MV-4-11 (cell line): ENCODE measurements at places on chromosomes 4 and X.

DNA sequence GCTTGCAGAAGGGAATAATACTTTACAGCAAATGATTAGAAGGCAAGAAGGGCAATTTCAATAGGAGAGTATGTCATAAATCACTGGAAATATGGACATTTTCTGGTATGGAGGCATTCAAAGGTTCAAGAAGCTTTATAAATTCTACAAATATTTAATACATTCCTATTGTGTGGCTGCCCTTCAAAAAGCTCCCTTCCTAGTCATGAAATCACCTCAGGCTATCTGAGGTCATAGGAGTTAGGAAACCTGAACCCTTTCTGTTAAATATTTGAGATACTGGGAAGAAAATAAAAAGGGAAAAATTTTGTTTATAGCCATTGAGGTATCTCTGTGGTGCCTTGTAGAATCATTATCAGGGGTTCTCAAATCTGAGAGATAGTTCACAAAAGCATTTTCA is 316.8 kb upstream of the EMCN start:
- DNase-seq: no peak

- DNase-seq: no peak
Observed at GRCh38 chrX:23610495-23610894, 56.8 kb upstream of the PRDX4 start.

- DNase-seq: no peak
Observed at GRCh38 chr4:169251291-169252235, 19.2 kb downstream of the SH3RF1 start.

- DNase-seq: no peak
Observed at GRCh38 chrX:125791787-125792186, 374.3 kb downstream of the DCAF12L2 start.

- peak; percentile 89 for DNase-seq
Observed at GRCh38 chrX:120726294-120726693, 96.4 kb upstream of the C1GALT1C1 start.

- DNase-seq: no peak
Observed at GRCh38 chr4:138301536-138301935, 59.4 kb upstream of the SLC7A11 start.

GRCh38 chrX:123976706-123977316 is 15.3 kb downstream of the STAG2 start:
- DNase-seq: peak; percentile 69

GRCh38 chrX:1336331-1336943 is at the start of gene IL3RA:
IL3RA (plus strand) TSS chrX:1336785; CDS start chrX:1341766, 4,981 bp downstream.
- DNase-seq: peak; percentile 96
